ENCODE measurements at places on chromosomes 1 and 21.

DNA sequence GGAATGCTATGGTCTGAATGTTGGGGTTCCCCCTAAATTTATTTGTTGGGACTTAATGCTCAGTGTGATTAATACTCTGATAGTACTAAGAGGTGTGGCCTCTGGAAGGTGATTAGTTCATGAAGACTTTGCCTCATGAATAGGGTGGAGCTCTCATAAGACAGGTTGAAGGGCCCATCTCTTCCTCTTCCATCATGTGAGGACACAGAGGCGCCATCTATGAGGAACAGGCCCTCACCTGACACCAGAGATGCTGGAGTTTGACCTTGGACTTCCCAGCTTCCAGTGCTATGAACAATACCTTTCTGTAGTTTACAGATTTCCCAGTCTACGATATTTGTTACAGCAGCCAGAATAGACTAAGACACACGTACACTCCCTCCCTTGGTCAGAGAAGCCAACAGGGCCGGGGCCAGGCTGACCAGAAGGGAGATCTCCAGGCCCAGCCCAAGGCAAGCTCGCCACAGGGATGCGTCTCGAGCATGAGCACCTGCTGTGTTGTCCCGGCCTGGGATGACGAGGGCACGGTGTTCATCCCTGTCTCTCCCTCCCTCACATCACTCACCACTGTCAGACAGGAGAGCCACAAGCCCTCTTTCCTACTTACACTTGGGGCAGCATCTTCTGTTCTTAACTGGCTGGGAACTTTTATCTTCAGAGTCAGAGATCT lies 4.7 kb upstream of the ABCG1 start:
- no peak for DNase-seq

- DNase-seq = no peak
Observed at GRCh38 chr1:66981679-66982078, 56.9 kb downstream of the MIER1 start.

- DNase-seq = no peak
Observed at GRCh38 chr1:57329001-57329527, 94.8 kb downstream of the DAB1 start.

DNA sequence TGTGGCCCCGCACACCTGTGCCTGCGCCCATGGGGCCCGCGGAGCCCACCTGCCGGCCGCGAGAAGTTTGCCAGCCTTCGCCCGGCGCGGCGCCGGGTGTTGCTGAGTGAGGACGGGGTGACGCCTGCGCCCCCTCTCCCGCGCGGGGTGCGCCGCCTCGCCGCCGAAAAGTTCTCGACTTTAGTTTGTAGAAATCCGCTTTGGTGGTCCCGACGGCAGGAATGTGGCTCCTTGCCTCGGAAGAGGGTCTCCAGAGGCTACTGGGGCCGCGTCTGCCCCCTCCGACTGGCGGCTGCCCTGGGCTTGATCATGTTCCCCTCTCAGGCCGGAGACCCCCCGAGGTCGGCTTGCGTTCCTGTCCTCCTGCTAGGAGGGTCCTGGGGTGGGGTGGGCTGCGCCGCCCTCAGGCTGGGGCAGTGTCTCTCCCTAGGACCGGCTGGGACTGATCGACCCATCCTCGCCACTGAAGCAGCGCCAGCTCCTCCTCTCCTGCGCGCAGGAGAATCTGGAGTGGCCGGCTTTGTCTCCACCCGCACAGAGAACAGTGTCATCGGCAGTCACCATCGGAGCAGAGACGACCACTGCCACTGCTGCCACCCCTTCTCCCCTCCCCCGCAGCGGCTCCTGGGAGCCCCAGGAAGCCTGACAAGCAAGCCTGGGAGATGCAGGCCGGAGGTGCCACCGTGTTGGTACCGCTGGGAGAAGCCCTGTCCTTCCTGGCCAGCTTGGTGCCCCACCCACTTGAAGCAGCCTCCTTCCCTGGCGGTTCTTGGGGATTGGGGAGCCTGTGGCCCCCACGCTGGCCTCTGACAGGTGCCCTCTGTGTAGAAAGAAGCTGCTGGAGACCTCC lies 553 bp upstream of the SLC30A2 start:
- DNase-seq = no peak

DNA sequence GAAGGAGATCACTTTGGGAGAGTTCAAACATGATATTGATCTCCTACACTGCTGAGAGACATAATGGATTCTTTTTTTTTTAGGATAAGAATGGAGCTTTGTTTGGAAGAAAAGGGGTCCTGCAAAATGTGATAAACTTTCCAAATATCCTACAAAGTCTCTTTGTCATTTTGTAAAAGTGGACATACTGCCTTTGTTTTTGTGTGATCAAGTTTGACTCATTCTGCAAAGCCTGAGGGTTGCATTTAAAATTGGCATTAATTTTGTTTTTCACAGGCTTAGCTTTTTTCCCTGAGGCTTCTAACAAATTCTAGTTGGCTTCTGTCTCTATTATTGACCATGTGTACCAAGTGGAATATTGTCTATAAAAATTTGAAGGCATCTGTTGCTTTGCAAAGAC lies 113.2 kb downstream of the AK5 start:
- no peak for DNase-seq

GRCh38 chr1:3631320-3632260 lies 6.8 kb downstream of the TPRG1L start:
- DNase-seq = no peak

DNA sequence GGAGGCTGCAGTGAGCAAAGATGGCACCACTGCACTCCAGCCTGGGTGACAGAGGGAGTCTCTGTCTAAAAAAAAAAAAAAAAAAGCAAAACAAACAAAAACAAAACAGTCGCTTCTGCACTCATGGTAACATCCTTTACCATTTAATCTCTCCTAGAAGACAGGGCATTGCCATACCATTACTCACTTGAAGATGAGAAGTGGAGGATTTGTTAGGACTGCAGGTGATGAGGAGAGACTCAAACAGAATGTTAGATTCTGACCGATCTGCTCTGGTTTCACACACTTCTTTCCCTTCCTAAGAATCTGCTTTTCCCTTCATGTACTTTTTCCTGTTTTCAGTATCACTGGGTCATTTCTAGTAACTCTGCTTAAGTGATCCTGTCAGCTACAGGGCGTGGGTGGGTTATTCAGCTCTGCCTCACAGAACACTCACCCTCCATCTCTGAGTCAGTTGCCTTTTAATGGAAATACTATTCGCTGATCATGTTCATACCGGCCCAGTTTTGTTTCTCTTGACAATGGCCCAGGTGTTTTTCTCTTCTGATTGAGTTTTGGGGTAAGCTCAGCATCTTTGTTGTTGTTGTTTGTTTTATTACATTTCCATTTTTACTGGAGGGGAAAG lies 148.0 kb upstream of the ERG start:
- DNase-seq = no peak

- DNase-seq = no peak
Observed at GRCh38 chr1:213231795-213232231, 180.8 kb downstream of the RPS6KC1 start.

DNA sequence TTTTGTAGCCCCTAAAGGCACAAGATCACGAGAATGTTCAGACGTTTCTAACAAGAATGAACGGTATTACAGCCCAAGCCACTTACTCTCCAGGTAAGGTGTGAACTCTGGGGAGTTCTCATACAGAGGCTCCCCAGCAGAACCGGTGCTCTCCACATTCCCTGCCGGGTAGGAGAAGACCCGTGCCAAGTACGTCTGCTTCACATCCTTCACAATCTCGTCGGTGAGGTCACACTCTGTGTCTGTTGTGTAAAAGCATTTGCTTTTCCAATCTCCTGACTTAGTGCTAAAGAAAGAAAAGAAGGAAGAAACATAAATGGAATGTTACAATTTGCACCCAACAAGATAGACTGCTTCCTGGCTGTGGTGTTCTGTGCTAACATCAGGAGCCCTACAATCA lies 5.7 kb downstream of the F3 start:
- no peak for DNase-seq

Measured in tibial artery (tissue), 4 donors.